Activated T-helper 1 cell treated with anti-CD3 and anti-CD28 coated beads, Interleukin-12 subunit alpha, Interleukin-12 subunit beta, Interleukin-2, Interleukin-4 antibody, amounts not matched to agents 30 ng/mL and 10 ng/mL and 1 ng/mL, durations not matched to agents 14 hours and 24 hours and 36 hours (primary cell): ENCODE measurements at places on chromosomes 5 and 9. TPM values are rescaled to one million over a fixed set of nuclear protein-coding genes. Genes with fewer than 3 reads are reported as not detected.

GRCh38 chr9:98430535-98431292 lies 175.3 kb upstream of the TBC1D2 start:
- no peak for DNase-seq

DNA sequence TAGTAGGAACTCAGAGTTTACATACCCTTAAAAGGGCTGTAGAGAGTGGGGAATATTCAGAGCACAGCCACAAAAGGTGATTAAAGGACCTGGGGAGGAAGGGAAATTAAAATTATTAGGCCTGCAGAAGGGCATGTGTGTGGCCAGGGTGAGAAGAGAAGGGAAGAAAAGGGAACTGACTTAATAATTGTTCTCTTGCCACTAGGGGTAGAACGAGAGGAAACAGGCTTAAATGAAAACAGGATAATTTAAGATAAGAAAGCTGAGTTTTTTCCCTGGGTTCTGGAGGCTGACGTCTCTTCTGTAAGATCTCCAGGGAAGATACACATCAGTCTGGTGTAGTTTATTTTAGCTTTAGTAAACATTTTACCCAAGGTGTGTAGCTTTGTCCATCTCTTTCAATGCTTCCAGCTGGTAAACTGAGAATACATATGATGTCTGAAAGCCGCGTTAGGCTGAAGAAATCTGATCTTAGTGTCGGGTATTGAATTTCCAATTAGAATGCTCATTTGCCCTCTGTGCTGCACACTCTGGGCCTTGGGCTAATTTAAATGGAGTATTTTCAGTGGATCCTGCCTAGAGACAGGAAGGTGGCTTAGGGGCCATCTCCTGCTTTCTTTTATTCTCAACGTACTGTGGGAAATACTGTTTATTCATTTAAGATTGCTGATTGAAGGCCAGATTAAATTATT lies 416.8 kb downstream of the TMEM38B start:
- DNase-seq, result no peak

DNA sequence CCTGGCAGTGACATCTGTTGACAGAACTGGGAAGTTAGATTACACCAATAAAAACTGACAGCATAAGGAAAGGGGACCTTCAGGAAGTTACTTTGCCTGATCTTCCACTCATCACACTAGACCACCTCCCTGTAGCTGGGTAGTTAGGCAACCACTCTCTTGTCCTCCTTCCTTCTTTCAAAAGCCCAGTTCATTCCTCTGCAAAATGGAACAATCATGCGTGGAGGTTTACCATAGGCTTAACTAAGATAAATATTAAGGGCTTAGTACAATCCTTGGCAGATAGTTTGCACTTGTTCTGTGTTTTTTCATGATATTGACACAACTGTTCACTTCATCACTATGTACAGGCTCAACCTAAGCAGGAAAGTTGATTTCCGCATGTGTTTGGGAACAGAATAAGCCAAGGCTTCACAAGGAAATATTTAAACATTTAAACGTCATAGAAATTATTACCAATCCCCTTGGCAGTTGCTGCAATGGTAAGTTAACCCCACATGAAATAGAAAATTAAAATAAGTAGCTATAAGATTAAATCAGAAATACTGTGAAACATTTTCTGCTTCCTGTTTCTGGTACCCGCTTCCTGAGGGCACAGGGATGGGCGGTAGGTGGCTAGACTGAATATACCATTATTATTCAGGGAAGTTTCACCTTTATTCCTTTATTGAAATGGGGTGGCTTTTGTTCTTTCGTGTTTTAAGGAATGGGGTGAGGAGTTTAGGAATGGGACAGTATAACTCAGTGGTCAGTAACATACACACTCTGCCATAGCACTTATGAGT lies 9.9 kb upstream of the PTGER4 start:
- DNase-seq, result no peak

- no peak for DNase-seq
These were observed 324.5 kb downstream of the ARRDC3 start for GRCh38 chr5:91058575-91058974.

The ZFP2 gene
- total RNA-seq, result 0.07 and 0.41 TPM in 2 replicates

The FOXD4L6 gene
- total RNA-seq, result 0.16 TPM in 1 of 2 replicates, not detected in the other

GRCh38 chr9:91917436-91917835 lies 32.6 kb downstream of the ROR2 start:
- DNase-seq, result no peak

The SPOCK1 gene
- total RNA-seq, result not detected in 2 replicates

DNA sequence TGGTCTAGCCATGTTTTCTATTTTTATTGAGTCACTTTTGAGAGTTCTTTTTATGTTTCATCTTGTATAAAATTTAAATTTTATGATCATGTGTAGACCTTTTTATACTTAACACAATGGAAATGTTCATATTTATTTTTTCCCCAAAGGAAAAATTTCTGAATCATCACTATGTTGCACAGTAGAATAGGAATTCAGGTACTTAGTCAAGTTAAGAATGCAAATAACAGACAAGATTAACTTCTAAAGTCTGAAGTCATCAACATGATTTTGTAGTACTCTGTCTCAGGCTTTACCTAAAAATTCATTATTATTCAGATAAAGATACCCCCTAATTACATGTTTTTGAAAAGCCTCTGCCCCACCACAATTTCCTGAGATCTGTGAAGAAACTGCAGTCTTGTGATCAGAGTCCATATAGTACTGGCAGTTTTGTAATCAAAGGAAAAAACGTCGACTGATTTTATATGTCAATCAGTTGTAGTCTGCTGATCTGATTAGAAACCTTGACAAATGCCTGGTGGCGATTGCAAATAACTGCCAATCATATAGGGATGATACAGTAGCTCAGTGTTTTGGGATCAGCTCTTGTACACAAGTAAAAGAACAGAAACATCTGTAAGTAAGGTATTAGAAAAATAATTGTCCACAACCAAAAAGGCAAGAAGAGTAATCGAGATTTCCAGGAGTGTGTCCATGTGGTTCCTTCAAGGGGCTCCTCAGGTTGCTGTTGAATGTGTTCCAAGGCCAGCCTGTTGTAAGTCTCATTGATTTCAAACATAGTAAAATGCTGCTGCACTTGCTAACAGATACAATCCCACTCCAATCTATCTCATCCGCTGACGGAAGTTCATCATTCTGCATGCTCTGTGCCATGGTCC lies 352.4 kb downstream of the ARRDC3 start:
- no peak for DNase-seq

- DNase-seq, result no peak
These were observed 174.8 kb downstream of the MCTP1 start for GRCh38 chr5:95110118-95110517.

- DNase-seq, result no peak
These were observed 6.8 kb downstream of the GARIN3 start for GRCh38 chr5:157159209-157159751.

The HAUS6 gene
- total RNA-seq, result 31.8 and 31.9 TPM in 2 replicates

- no peak for DNase-seq
These were observed 177.1 kb downstream of the DMAC1 start for GRCh38 chr9:7622481-7622880.

- no peak for DNase-seq
These were observed 483 bp upstream of the EIF4EBP3 start for GRCh38 chr5:140546851-140547507.

DNA sequence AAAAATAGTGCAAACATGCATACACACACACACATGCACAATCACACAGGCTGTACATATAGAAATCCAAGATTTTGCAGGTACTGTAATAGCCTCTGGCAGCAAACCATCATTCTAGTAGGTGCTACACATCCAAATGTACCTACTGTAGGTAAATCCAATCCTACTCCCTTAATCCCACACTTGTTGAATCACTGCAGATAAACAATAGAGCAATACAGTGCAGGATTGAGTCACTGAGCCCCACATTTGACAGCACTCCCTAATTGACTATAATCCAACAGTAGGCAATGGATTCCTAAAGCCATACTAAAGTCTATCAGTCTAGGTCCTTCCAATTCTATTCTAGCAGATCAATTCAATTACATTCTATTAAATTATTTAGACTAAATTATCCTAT lies 1640.5 kb upstream of the CDH9 start:
- DNase-seq, result no peak

- DNase-seq, result no peak
These were observed 26.6 kb downstream of the PALM2AKAP2 start for GRCh38 chr9:109806506-109807115.

The PCDHGA5 gene
- 0.24 and 0.31 TPM in 2 replicates for total RNA-seq

DNA sequence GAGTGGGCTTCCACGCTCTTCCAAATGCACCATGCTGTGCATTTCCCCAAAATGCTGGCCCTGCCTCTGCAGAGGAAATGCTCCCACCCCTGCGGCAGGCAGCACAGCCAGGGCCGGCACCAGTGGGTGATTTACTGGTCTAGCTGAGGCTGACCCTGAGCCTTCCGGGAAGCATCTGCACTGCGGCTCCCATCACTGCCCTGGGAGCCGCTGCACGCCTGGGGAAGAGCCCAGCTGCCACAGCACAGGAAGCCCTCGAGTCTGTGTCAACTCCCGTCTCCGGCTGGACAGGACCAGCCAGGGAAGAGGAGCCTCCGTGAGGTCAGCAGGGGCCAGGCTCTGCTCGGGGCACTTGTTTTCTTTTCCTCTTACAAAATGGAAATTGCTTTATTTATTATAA lies 25.1 kb upstream of the EEIG1 start:
- DNase-seq, result no peak

GRCh38 chr5:55188656-55189540 lies 15.9 kb upstream of the CDC20B start:
- DNase-seq, result no peak

DNA sequence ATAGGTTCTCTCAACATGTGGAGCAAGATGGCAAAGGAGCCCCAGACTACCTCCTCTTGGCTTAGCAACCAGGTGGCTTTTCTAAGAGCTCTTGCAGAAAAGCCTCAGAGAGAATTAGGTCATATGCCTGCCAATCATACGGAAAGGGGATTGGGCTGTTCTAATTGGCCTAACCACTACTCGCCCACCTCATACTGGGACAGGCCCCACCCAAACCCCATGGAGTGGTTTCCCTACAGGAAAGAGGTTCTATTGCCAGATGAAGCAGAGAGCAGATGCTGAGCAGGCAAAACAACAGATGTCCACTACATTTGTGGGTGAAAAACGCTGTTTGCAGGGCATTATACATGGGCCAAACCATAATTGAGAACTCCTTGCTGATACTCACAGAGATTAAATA lies 29.0 kb downstream of the ABLIM3 start:
- DNase-seq, result no peak

- DNase-seq, result no peak
These were observed 118.7 kb upstream of the FST start for GRCh38 chr5:53361708-53362107.

GRCh38 chr9:93711002-93711401 lies 134.6 kb downstream of the PHF2 start:
- no peak for DNase-seq

The CCDC152 gene
- 4.3 and 4.9 TPM in 2 replicates for total RNA-seq

The IRX2 gene
- not detected in 2 replicates for total RNA-seq

- DNase-seq, result no peak
These were observed 41.6 kb downstream of the PTAR1 start for GRCh38 chr9:69718218-69718617.

The SPINK13 gene
- total RNA-seq, result not detected in 2 replicates

DNA sequence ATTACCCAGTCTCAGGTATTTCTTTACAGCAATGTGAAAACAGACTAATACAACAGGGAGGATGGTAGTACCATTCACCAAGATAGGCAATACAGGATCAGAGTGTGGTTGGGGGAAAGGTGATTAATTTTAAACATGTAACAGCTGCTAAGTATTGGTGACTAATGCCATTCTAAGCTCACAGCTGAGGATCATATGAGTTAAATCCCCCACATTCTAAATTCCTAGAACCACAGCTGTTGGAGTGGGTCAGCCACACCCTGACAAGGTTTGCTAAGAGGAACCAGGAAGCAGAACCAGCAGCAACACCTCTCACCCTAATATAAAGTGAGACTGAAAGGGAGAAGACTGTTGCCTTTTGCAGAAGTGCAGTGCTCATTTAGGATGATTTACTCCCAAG lies 24.8 kb downstream of the HSPB3 start:
- DNase-seq, result no peak

DNA sequence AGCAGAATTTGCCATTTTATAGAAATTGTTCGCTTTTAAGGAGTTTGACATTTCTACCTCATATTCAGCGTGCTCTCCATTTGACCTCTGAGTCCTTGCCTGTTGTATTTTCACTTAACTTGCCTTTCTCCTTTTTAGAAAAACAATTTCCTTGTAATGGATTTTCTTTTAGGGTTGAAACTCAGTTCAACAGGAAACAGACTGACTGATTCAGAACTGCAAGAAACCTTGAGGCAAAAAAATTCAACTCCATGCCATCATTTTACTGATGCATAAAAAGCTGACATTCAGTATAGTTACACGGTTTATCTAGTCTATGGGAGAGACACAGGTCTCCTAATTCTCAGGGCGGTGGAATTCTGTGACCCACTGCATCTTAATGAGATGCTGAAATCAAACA lies 59.8 kb downstream of the MRPS30 start:
- no peak for DNase-seq

The SHROOM1 gene
- total RNA-seq, result 6.5 and 8.3 TPM in 2 replicates

DNA sequence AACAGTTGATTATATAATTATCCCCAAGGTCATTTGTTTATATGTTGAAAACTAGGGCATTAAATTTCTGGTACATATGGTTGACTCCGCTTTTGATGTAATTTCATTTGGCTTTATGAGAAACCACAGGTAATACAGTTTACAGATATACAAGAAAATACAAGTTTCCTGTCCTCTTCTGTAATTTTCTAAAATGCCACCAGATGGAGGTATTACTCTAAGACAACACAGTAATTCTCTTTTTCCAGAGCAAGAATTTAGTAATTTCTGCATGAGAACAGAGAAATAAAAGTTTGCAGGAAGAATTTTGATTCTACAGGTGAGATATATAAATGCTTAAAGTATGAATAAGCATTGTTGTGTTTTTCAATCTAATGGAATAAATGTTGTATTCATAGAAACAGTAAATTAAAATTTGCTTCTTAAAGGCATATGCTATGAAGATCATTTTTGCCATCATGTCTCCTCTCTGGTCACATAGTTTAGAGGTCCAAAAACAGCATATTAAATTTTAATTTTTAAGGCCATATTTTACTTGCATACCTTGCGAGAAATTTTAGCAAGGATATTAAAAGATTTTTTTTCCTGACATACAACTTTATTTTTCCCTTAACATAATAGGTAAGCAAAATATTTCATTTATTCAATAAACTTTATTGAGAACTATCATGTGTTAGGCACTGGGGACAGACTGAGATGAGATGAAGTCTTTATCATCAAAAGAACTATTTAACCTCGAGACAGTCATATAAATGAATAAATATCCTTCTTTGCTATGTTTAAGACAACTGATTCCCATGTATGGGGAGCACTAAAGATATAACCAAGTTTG lies 22.7 kb downstream of the CHD1 start:
- DNase-seq, result no peak

GRCh38 chr9:94563548-94563947 lies 8.7 kb downstream of the PCAT7 start:
- DNase-seq, result no peak

- DNase-seq, result no peak
These were observed 95.2 kb upstream of the PAPPA start for GRCh38 chr9:116058421-116058820.
